ENCODE measurements at places on chromosomes 2 and 18. TPM values are rescaled to one million over a fixed set of nuclear protein-coding genes. Genes with fewer than 3 reads are reported as not detected.

- H3K27ac ChIP-seq = peak overlapping the region; percentile 7
- peaks cover 12% of the 10 kb centered on the region for H3K4me1 ChIP-seq
- H3K27me3 ChIP-seq = peaks cover 3% of the 10 kb centered on the region
- no peak overlapping the region for H3K4me3 ChIP-seq
- peaks cover 10% of the 10 kb centered on the region for H3K36me3 ChIP-seq
Observed at GRCh38 chr2:233482616-233483015, 84.0 kb downstream of the USP40 start.

DNA sequence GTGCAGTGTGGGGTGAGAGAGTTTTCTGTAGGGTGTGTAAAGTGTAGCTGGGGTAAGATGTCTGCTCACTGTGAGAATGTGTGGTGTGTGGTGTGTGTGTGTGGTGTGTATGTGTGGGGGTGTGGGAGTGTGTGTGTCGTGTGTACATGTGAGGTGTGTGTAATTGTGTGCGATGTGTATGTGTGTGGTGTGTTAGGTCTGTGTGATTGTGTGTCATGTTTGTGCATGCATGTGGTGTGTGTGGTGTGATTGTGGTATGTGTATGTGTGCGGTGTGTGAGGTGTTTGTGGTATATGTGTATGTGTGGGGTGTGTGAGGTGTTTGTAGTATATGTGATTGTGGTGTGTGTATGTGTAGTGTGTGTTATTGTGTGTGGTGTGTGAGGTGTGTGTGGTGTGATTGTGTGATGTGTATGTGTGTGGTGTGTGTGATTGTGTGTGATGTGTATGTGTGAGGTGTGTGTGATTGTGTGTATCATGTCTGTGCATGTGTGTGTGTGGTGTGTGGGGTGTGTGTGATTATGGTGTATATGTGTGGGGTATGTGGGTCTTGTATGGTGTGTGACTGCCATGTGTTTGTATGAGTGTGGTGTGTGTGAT, 241.7 kb upstream of the HDAC4 start:
- H3K4me1 ChIP-seq = no peaks in the 10 kb centered on the region
- no peak overlapping the region for H3K27ac ChIP-seq
- peaks cover 4% of the 10 kb centered on the region for H3K27me3 ChIP-seq
- H3K4me3 ChIP-seq = no peak overlapping the region

DNA sequence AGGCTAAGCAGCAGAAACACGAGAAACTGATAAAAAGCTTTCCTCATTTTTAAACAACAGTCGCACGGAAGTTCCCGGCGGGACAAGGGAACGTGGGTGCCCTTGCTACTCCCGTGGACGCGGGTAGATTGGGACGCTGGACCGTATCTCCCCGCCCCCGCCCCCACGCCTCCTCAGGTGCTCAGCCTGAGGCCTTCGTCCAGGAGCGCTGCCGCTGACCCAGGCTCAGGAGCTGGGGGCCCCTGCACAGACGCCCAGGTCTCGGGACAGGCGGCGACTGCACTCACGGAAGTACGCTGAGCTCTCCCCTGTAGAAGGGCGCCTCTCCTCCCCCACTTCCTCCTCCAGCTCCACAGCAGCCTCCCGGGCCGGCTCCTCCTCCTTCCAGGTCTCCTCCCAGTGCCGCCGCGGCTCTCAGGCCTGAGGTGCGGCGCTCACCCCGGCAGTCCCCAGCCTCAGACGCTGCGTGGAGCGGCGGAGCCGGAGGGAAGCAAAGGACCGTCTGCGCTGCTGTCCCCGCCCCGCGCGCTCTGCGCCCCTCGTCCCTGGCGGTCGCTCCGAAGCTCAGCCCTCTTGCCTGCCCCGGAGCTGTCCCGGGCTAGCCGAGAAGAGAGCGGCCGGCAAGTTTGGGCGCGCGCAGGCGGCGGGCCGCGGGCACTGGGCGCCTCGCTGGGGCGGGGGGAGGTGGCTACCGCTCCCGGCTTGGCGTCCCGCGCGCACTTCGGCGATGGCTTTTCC, at the start of gene ITGAV:
TSS of gene ITGAV (plus strand) at position 445 of the 738 bp plus-strand sequence. CDS start at position 728, 283 bp downstream.
- peak; percentile 92 for DNase-seq
- H3K36me3 ChIP-seq = peaks cover 4% of the 10 kb centered on the region
- H3K27ac ChIP-seq = peak within 1 kb of the TSS; percentile 93
- peaks cover 11% of the 10 kb centered on the region for H3K4me1 ChIP-seq
- H3K4me3 ChIP-seq = peak within 1 kb of the TSS; percentile 96
- peaks cover 3% of the 10 kb centered on the region for H3K27me3 ChIP-seq

The SCYGR4 gene
- total RNA-seq = not detected

DNA sequence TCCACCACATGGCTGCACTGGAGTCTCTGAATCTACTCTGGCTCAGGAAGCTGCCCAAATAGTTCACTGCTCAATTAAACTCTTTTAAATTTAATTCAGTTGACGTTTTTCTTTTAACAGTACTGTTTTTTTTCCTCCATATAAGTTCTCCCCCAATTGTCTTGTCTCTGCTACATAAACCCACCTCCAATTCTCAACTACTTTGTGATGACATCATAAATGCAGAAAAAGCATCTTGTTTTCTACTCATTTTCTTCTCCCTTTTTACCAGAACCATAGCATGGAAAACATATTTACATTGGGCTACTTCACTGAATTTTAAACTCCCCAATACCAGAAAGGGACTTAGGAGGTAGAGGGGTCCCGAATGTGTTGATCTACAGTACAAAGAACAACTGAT, 270.4 kb downstream of the GPD2 start:
- no peaks in the 10 kb centered on the region for H3K27me3 ChIP-seq
- no peak for DNase-seq
- H3K4me1 ChIP-seq = peaks cover 5% of the 10 kb centered on the region
- no peak overlapping the region for H3K27ac ChIP-seq

The ZAP70 gene
- 1.3 TPM for total RNA-seq

- H3K27me3 ChIP-seq = peaks cover 2% of the 10 kb centered on the region
- H3K27ac ChIP-seq = no peak overlapping the region
- peaks cover 4% of the 10 kb centered on the region for H3K4me1 ChIP-seq
- no peaks in the 10 kb centered on the region for H3K36me3 ChIP-seq
Observed at GRCh38 chr2:221176667-221177066, 395.4 kb downstream of the EPHA4 start.

The ASB1 gene
- 36.1 TPM for total RNA-seq

DNA sequence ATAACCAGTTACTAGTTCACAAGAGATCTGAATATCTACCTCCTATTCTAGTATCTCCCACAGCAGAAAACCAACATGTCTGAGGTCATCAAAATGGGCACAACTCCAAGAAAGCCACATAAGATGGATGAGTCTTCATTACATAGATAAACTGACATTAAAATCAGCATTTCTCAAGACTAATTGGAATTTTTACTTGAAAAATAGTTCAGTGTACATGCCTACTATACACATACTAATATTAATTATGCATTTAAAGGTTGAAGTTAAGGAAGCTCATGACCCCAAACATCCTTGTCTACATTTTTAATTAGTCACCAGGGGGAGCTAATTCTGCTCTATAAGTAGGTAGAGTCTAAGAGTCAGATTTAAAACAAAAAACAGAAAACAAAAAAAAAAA, 41.9 kb downstream of the ZNF521 start:
- no peak for DNase-seq
- H3K27ac ChIP-seq = no peak overlapping the region
- no peak overlapping the region for H3K4me3 ChIP-seq
- peaks cover 5% of the 10 kb centered on the region for H3K4me1 ChIP-seq

- H3K27ac ChIP-seq = peak overlapping the region; percentile 98
- H3K27me3 ChIP-seq = peaks cover 29% of the 10 kb centered on the region
- peak overlapping the region; percentile 89 for H3K4me3 ChIP-seq
- no peak for DNase-seq
- no peaks in the 10 kb centered on the region for H3K36me3 ChIP-seq
- peaks cover 90% of the 10 kb centered on the region for H3K4me1 ChIP-seq
Observed at GRCh38 chr2:207133820-207134519, 31.8 kb downstream of the KLF7 start.

DNA sequence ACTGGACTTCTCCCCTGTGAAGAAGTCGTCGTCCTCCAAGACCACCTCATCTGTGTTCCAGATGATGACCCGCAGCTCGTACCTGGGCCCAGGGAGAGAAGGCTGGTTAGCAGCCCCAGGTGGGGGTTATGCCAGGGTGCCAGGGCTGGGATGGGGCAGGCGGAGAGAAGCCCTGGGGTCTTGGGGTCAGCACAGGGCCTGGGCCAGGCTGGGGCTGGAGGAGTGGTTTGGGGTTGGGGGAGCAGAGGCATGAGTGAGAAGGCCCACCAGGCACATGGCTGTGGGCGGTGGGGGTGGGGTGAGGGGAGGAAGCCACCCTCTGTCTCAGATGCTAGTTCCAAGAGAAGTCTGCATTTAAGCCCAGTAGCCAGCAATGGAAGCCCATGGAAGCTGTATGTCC, 15.8 kb downstream of the OTOF start:
- H3K4me1 ChIP-seq = peaks cover 5% of the 10 kb centered on the region
- DNase-seq = no peak
- H3K27ac ChIP-seq = no peak overlapping the region
- no peaks in the 10 kb centered on the region for H3K36me3 ChIP-seq
- H3K27me3 ChIP-seq = peaks cover 5% of the 10 kb centered on the region

- H3K27me3 ChIP-seq = no peaks in the 10 kb centered on the region
- H3K4me3 ChIP-seq = no peak overlapping the region
- H3K27ac ChIP-seq = no peak overlapping the region
- peaks cover 5% of the 10 kb centered on the region for H3K36me3 ChIP-seq
Observed at GRCh38 chr2:8247905-8248622, 433.8 kb upstream of the ID2 start.

The MREG gene
- total RNA-seq = 48.4 TPM

GRCh38 chr2:119958670-119959268, 54.1 kb upstream of the EPB41L5 start:
- no peaks in the 10 kb centered on the region for H3K4me1 ChIP-seq
- DNase-seq = no peak
- H3K36me3 ChIP-seq = peaks cover 12% of the 10 kb centered on the region
- no peak overlapping the region for H3K4me3 ChIP-seq
- H3K27me3 ChIP-seq = peaks cover 2% of the 10 kb centered on the region

GRCh38 chr2:221267773-221268425, 304.2 kb downstream of the EPHA4 start:
- no peaks in the 10 kb centered on the region for H3K36me3 ChIP-seq
- DNase-seq = no peak
- no peak overlapping the region for H3K27ac ChIP-seq
- peaks cover 5% of the 10 kb centered on the region for H3K4me1 ChIP-seq
- no peaks in the 10 kb centered on the region for H3K27me3 ChIP-seq
- no peak overlapping the region for H3K4me3 ChIP-seq

The DSC2 gene
- total RNA-seq = 31.4 TPM

DNA sequence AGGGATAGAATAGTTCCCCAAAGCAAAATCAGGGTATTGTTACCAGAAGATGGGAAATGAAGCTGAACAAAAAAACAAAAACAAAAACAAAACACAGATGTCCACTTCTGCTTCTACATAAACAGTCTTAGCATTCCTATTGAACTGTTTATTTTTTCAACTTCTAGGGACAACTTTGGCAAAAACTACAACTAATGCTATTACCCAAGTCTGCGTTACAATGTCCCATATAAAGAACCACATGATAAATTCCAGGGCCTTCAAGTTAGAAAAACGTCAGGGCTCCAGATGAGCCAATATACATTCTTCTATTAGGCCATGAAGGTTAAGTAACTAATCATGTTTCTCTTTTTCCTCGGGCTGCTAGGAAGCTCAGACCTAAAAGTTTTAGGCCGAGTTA, 16.9 kb downstream of the PID1 start:
- no peak for DNase-seq
- no peak overlapping the region for H3K4me3 ChIP-seq
- no peaks in the 10 kb centered on the region for H3K27me3 ChIP-seq
- H3K27ac ChIP-seq = no peak overlapping the region

GRCh38 chr2:215764441-215765048, 248.8 kb downstream of the MREG start:
- DNase-seq = no peak
- H3K27ac ChIP-seq = no peak overlapping the region
- H3K36me3 ChIP-seq = no peaks in the 10 kb centered on the region
- no peaks in the 10 kb centered on the region for H3K27me3 ChIP-seq
- H3K4me1 ChIP-seq = no peaks in the 10 kb centered on the region

DNA sequence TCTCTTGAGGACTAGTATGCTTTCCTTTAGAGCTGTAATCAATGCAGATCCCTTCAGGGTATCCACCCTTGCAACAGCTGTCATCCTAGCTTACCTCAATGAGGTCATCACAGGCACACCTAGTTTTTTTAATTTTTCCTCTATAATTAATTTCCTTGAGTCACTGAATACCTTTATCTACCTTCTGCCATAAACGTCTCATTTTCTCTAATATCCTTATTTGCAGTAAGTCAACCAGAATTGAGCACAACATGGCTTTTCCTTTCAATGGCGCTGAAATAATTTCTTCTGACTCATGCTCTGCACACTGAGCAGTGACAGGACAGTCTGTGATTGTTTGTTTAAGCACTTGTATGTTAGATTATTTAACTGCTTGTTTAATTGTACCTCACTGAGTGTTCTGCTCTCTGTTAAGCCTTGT, 49.4 kb downstream of the ETAA1 start:
- DNase-seq = no peak
- H3K27me3 ChIP-seq = no peaks in the 10 kb centered on the region
- H3K4me3 ChIP-seq = no peak overlapping the region
- peak overlapping the region; percentile 77 for H3K27ac ChIP-seq

DNA sequence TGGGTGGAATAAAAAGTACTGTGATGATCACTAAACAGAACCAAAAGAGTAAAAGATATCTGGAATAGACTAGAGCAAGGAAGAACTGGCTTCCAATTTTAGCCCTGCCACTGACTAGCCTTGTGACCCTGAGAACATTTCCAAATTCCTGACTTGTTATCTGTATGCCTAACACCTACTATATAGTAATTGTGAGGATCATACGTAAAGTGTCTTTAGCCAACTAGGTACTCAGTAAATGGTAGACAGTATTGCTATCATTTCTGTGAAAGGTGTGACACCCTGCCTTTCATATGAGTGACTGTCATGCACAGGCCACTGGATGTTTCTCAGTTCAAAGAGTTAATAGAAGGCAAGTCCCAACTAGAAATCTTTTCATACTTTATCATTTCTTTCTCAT, 29.8 kb downstream of the CYTIP start:
- no peak overlapping the region for H3K4me3 ChIP-seq
- no peak for DNase-seq
- H3K4me1 ChIP-seq = no peaks in the 10 kb centered on the region
- H3K27me3 ChIP-seq = no peaks in the 10 kb centered on the region

DNA sequence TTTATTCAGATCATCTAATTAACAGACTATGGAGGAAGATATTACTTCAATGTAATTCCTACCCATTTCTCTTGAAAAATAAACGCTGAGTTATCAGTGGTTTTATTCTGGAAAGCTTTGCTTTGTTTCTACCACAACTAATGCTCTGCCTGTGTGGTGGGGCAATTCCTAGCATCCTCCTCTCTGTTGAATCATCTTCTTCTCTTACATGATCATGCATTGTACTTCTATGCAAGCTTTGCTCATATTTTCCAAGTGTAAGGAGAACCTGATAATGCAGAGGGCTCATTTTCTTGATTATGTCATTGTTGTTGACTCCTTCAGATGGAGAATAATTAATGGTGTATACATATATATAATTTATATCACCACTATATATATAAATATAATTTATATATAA, 46.7 kb downstream of the CCDC195 start:
- H3K27me3 ChIP-seq = peaks cover under 1% of the 10 kb centered on the region
- H3K27ac ChIP-seq = no peak overlapping the region
- H3K4me1 ChIP-seq = no peaks in the 10 kb centered on the region
- no peak for DNase-seq
